ENCODE measurements at places on chromosomes 12 and 14. TPM values are rescaled to one million over a fixed set of nuclear protein-coding genes. Genes with fewer than 3 reads are reported as not detected.

DNA sequence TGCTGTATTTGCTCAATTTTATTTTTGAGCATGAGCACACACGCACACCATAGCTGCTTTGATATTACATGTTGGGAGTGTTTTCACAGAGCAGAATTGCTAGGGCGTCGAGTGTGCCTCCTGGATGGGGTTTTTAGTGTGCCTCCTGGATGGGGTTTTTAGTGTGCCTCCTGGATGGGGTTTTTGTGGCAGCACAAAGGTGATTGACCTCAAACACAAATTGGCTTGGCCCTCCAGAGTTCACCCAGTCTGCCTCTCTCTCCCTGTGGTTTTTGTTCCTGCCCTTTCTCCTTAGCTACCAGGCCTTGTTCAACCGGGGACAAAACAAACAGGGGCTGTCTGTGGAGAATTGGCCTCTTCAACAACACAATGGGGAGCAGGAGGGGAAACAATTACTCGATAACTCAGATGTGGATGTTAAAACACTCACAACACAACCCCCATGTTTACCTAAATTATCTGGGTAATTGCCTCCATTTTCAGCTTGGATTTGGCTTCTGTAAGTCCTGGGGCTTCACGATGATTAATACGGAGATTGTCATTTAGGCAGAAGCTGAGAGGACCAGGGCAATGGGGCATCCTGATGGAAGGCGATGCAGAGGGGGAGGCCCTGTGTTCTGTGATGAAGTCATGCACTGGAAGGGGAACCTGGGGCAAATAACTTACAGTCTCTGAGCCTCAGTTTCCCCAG is 26.9 kb downstream of the TBX3 start:
- DNase-seq: no peak

- no peak for DNase-seq
These were observed 85.4 kb upstream of the ETV6 start for GRCh38 chr12:11563785-11564739.

COX14 gene
- total RNA-seq: 91.3 TPM

DNA sequence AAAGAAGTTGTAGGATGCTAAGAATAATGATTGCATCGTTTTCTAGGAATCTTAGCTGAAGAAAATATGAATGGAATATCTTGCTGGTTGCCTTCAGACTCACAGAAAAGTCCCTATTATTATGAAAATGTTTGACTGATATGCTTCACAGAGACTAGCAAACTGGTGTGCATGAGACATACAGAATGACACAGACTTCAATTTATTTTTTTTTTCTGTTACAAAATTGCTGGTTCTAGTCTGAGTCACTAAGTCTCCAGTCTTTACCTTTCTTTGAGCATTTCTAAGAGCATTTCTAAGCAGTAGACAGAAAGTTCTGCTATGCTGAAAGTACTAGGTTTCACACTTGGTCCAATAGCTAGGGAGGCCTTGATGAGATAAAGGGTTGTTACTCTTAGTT is 377.6 kb upstream of the ATP2B1 start:
- DNase-seq: no peak

DNA sequence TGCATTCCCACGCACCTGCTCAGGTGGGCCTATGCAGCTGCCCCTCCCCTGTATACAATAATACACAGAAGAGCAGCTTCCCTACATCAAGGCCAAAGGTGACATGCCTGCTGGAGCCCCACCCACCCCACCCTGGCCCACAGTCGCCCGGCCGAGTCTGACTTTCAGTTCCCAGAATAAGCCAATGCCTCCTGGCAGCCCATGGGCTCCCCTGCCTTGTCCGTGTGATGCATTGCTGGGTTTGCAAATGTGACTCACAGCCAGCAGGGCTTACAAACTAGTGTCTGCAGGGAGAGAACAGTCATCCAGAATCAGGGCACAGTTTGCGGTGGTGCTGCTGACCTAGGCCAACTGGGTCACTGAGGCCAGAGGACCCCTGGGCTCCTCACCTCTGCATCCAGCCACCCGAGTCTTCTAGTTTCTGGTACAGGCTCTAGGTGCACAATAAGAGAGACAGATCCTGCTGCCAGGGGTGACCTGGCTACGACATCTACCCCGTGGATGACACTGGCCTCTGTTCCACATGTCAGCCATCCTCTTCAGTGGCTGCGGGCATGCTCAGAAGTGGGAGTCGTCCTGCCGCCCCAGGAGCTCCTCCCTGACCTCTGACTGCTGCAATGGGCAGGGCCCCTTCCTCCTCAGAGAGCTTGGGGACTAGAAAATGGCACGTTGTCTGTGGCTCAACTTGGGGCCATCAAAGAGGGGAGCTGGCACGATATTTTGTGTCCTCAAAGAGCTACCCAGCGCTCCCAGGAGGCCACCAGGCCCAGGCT is 84.5 kb downstream of the CHGA start:
- peak; percentile 65 for DNase-seq

ATXN2 gene
- 64.2 TPM for total RNA-seq
